ENCODE measurements at places on chromosomes 3 and 15.

DNA sequence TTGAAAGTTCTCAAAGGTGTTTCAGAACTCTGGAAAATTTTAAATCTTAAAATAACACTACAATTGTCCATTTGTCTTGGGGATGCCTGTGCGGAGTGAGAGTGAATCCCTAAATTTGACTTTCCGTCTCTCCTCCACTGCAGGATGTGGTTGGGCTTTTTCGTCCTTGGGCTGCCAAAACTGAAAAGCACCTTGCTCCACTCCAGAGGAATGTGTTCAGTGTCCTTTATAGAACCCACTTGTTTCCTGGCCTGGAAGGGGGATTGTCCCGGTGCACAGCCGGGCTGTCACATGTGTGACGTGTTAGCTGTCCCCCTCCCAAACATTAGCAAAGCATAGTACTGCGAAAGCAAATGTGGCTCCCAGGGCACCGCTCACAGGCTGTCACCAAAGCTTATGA, 69.6 kb upstream of the ATP10A start:
- DNase-seq: no peak

DNA sequence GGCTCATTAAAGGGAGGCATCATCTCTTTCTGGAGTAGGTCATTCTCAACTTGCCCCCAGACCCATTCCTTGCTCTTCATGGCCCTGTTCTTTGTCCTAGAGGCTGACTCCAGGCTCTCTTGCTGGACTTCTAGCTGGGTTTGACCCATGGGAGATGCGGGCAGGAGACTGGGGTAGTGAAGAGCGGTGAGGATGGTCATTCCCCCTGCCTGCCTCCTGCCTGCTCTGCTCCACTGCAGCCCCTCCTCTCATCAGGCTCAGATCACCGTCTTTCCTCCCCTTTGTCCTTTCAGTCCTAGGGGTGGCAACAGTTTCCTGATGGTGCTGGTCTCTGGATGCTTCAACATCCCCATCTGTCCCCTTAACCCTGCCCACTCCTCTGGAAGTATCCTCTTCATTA, 170.9 kb downstream of the ABHD5 start:
- no peak for DNase-seq

GRCh38 chr15:33448961-33449606, 138.3 kb downstream of the RYR3 start:
- no peak for DNase-seq

- DNase-seq: no peak
Observed at GRCh38 chr3:50289130-50289529, 3.1 kb downstream of the IFRD2 start.

GRCh38 chr15:31374489-31374888, 47.9 kb downstream of the KLF13 start:
- DNase-seq: no peak

DNA sequence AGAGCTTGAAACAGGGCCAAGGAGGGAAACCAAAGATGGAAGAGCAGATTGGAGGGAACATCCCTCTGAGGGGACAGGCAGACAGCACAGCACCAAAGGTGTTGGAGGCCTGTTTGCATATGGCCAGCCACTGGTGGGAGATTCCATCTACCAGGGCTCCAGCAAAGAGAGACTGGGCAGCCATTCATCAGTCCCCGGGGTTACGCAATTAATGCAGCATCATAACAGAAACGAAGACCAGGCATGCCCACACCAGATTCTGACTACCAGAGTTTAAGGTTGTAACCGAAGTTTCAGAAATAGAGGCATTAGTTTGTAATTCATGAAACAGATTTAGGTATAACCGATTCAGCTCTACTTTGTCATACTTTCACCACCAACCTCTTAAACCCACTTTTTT, 58.1 kb downstream of the COL8A1 start:
- no peak for DNase-seq

DNA sequence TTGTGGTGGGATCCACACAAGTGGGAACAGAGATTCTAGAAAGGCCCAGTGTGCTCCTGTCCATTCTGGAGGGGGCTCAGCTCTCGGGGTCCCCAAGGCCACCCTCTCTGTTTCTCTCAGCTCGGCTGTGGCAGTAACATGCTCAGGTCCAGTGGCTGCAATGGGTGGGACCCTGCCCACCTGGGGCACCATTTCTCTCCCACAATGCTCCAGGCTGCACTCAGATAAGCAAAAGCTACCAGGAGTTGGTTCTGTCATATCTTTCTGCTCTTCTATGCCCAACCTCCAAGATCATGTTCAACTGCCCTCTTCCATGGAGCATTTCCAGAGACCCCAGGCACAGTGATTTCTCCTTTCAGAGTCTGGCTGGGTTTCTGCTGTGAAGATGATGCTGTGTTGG, 40.8 kb downstream of the ITGA11 start:
- no peak for DNase-seq

- DNase-seq: no peak
Observed at GRCh38 chr15:57455929-57456328, 79.6 kb downstream of the CGNL1 start.

- no peak for DNase-seq
Observed at GRCh38 chr3:107452436-107452835, 70.3 kb upstream of the BBX start.

GRCh38 chr3:113211330-113212149, at the start of gene BOC:
TSS of gene BOC (plus strand) at chr3:113211557. CDS start at chr3:113249803, 38,246 bp downstream.
- DNase-seq: no peak

- peak; percentile 51 for DNase-seq
Observed at GRCh38 chr3:112740835-112741234, 99.9 kb upstream of the CCDC80 start.

- no peak for DNase-seq
Observed at GRCh38 chr3:4491855-4492207, 1.3 kb upstream of the ITPR1 start.

DNA sequence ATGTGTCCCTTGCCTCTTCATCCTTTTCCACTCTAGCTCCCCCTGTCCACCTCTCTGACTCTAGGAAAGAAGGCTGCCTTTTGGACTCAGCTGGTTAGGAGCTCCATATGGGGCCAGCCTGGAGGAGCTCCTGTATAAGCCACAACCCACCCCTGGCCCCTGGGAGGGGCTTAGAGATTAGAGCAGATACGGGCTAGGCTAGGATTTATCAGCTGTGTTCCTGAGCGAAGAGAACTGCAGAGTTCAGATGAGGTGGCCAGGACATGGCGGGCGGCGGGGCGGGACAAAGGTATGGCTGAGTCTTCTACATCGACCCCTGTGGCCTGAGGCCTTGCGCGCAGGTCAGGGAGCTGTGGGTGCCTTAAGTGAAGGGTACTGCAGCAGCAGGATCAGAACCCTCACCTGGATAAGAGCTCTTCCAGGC, 7.9 kb downstream of the NBEAL2 start:
- DNase-seq: no peak

GRCh38 chr15:90191794-90192509, 9.2 kb upstream of the SEMA4B start:
- DNase-seq: peak; percentile 70

DNA sequence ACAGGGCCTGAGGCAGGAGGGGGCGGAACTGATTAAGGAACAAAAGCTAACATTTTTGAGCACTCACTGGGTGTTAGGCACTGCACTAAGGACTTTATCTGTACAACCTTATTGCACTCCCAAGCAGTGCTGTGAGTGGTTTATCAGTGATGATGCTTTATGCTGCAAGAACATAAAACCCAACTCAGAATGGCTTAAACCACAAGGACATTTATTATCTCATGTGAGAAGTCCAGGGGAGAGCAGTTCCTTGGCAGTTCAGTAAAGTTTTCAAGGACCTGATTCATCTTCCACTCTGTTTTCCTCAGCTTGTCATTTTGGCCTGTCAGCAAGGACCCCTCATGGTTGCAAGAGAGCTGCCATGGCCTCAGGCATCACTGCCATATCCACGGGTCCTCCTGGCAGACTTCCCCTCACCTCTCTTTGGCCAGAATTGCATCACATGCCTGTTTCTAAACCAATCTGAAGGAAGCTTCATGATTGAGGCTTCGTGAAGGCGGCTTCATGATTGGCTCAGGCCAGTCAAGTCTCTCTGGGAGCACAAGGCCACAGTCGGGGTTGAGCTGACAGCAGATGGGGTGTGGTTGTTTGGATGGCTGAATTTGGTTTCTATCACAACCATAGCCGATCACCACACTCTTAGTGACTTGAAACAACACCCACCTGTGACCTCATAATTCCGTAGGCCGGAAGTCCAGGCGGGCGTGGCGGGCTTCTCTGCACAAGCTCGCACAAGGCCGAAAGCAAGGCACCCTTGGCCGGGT, 15.8 kb downstream of the EFCC1 start:
- DNase-seq: peak; percentile 73

DNA sequence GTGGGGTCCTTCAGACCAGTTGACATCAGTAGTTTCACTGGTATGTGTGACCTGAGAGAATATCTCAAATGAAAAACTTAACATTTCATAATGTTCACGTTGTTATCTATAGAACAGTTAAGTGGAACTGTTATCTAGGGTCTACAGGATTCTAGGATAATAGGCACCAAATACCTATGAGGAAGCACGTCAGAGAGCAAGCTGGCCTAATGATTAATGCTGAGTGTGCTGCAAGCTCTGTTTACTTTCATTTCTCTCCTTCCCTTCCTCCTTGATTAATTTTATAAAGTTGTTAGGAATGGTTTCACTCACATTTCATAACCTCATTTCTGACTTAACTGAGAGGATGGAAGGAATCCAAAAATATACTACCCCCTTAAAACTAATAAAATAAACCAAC, 362.5 kb upstream of the ZNF717 start:
- no peak for DNase-seq

DNA sequence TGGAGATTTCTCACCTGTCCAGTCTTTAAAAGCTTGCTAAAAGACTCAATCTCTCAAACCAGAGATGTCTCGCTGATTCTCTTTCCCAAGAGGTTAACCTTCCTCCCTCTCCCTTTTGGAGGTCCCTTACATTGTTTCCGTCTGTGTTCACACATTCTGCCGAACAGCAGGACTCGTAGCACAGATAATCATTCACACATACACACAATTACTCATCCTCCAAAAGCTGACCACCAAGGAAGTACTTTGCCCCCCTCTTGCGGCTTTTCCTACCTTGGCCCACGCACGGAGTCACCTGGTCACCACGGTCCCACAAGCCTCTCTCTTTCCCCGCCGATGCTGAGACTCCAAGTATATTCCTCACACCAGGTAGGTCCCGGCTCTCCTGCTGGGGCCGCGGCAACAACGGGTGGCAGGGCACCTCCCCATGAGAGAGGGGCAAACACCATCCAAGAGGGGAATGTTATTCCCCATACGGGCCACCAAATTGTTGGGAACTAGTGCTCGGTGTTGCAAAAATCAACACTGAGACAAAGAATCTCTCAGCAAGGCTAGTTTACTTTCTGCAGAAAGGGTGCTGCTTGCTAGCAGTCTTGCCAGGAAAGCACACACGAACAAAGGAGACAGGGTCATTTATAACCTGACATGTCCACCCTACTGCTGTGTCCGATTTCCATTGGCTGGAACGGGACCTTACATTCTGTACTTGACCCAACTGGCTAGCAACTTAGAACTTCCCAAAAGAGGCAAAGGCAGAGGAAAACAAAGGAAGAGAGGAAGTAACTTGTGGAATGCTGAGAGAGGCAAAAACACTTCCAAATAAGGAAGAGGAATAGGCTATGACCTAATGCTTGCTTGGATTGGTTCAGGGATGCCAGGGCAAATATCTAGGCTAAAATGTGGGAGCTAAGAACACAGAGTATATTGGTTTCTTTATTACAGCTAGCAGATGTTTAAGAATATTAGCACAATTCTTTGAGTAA, 102.1 kb upstream of the NECTIN3 start:
- DNase-seq: no peak
